ENCODE measurements at places on chromosomes 3 and 15. TPM values are rescaled to one million over a fixed set of nuclear protein-coding genes. Genes with fewer than 3 reads are reported as not detected.

GRCh38 chr15:72784456-72784876 is 908 bp upstream of the ADPGK start:
- DNase-seq: no peak

DNA sequence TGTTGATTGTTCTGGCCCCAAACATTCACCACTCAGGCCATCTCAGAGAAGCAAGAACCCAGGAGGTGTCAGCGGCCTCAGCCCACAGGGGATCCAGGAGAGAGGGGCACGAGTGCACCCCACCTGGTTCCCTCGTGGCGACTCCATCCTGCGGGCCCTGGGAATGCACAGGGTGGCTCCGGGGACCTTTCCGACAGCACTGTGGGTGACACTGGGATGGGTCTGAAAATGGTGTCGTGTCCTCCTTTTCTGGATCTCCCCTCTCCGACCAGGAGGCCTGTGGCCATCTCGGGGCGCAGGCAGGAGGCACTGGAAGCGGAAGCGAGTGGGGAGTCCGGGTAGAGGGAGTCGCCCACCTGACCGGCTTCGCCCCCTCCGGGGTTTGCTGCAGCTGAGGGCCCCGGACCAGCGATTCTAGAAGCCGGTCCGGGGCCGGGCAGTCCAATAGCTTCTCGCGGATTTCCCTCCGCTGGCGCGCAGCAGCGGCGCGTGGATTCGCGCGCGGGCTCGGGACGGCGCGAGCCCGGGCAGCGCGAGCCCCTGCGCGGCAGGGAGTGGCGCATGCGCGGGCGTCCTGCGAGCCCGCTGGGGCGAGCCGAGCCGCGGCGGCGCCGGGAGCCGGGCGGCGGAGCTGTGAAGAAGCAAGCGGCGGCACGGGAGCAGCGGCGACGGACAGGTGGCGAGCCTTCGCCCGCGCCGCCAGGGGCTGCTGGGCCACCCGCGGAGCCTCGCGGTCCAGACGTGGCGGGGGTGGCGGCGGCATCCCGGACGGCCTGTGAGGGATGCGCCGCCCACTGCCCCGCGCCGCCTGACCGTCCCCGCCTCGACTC is at the start of gene DOCK3:
Gene DOCK3, plus strand, starts transcription at position 579 of the 830 bp plus-strand sequence. CDS start 337 bp downstream, outside the sequence.
- DNase-seq: peak; percentile 57

- DNase-seq: no peak
Observed at GRCh38 chr3:63493101-63493500, 159.4 kb upstream of the SNTN start.

DNA sequence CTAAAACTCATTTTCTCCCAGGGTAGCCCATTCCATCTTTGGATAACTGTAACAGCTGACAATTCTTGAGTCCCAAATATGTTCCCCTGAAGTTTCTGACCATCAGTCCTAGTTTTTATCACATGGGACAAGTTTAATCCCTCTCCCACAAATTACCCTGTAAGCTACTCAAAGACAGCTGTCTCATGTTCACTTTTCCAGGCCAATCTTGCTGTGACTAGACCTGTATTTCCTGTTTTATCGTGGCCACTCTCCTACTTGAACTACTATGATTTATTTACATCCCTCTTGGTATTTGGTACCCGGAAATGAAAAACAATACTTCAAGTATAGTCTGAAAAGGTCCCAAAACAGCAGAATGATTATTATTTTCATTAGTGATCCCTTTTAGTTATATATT is 95.1 kb upstream of the MEX3B start:
- peak; percentile 54 for DNase-seq

- DNase-seq: no peak
Observed at GRCh38 chr3:19471138-19471537, 322.8 kb downstream of the KCNH8 start.

DNA sequence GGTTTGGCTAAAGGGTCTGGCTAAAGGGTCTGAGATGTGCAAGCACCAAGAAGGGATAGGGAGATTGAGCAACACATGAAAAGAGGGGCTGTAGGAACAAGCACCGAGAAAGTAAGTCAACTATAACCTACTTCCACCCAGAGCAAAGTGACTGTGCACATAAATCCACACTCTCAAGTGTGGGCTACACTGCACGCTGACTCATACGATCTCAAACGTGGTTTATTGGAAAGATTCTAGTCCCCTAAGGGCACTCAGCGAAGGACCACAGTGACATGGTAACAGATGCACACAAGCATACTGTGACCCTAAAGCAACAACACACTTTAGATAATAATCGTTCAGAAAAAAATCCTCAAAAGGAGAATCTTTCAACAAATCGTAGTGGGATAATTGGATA is 48.0 kb downstream of the EHHADH start:
- DNase-seq: no peak

DNA sequence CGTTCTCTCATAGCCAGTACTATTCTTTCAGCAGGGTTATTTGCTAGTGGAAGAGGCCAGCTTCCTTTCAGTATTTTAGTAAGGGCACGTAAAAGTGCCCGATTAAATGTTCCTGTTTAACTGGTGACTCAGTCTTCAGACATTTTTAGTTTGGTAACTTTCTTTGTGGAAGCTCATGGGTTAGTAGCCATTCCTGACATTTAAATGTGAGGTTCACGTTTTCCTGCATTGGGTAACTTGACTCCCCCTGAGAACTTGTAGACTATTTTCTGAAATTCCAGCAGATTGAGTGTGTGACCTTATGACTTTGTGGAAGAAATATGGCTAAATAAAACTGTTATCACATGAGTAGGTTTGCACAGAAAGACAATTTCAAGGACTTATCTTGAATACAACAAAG is 16.9 kb downstream of the ABHD2 start:
- no peak for DNase-seq

GRCh38 chr3:197561926-197562325 is 6.2 kb upstream of the BDH1 start:
- DNase-seq: no peak

DNA sequence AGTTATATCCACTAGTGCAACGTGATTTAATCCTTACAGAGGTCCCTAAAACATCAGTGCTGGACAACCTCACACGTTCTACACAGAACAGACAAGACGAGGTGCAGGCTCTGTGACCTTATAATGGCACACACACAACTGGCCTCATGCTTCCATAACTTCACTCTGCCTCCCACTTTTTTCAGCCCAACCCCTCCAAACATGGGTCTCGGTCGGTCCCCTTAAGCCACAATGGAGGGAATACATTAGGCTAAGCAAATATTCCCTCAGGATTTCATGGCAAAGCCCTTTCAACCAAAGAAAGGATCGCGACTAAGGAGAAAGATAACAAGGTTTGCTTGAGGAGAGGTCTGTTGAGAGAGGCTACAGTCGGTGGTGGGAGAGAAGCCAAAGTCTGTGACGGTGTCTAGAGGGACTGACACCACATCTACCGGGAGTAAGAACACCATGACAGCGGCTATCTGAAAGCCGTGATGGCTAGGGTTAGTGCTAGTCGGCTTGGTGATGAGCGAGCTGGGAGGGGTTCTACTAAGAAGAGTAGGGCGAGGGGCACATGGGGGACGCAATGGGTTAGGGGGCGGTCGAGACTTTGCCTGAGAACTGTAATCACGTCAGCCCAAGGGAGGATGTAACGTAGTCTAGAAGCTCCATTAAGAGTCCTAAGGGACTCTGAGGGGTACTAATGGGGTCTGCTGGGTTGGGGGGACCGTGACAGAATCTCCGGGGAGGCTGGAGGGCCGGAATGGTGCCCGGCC is 1.0 kb downstream of the MYO9A start:
- peak; percentile 23 for DNase-seq

DNA sequence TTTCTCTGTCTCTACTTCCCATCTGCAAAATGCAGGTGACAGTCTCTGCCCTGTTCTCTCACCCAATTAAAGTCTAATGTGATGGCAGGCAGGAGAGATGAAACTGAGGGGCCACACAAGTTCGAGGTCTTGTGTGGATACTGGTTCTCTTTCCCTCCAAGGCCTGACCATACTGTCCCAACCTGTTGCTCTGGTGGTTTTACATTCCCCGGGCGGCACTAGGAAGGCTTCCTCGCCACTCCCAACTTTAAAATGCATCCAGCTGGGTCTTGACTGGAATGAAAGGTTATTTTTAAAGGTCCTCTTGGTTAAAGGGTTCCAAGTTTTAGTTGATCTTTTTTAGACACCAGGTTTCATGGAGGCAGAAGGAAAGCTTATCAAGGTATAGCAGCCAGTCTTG is 37.2 kb downstream of the WHAMM start:
- no peak for DNase-seq

- DNase-seq: no peak
Observed at GRCh38 chr3:188471723-188472122, 317.8 kb downstream of the LPP start.

GRCh38 chr3:55790596-55791350 is 303.7 kb upstream of the WNT5A start:
- no peak for DNase-seq

GRCh38 chr15:26084771-26085170 is 221.6 kb upstream of the ATP10A start:
- DNase-seq: no peak

- no peak for DNase-seq
Observed at GRCh38 chr3:104868291-104868690, 498.4 kb upstream of the ALCAM start.

- DNase-seq: peak; percentile 33
Observed at GRCh38 chr15:78565951-78566774, 843 bp downstream of the CHRNA5 start.

DNA sequence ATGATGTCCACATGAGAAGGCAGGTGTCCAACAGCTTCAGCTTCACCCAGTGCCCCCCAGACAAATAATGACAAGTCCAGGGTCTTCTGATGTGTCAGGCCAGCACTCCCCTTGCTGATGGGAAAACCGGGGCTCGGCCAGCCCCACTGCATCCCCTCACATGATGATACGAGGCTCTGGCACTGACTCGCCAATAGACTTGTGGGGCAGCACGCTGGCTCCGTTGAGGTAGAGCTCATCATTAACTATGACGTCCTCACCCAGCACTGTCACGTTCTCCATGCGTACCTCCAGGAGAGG is 2.1 kb upstream of the AMIGO3 start:
- DNase-seq: no peak

- DNase-seq: no peak
Observed at GRCh38 chr3:188133646-188134045, 20.3 kb upstream of the LPP start.

DNA sequence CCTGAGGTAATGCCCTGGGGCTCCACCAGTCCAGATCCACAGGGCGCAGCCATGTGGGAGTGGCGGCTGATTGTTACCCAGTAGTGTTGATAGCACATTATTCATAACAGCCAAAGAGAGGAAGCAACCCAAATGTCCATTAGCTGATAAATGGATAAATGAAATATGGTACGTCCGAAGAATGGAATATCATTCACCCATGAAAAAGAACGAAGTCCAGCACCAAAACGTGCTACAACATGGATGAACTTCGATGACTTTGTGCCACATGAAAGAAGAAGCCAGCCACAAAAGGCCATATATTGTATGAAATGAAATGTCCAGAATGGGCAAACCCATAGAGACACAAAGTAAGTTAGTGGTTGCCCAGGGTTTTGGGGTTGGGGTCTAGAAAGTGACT is 6.4 kb downstream of the SMAD6 start:
- no peak for DNase-seq

DNA sequence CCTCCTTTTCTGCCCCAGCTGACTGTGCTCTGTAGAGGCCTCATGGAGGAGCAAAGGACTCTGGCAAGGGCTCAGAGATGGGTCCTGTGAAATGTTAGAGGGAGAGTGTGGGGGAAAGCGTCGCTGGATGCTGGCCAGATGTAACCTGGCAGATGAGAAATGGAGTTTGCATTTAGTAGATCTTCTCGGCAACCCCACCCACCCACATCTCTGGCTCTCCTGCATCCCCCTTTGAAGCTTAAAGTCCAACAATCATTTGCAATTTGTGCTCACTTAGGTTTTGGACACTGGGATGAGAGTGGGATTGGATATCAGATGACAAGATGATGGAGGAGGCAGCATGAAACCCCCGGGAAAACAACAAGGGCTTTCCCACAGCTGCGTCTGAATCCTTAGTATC is 523.6 kb upstream of the MCTP2 start:
- no peak for DNase-seq

GRCh38 chr15:73231661-73232419 is 136.9 kb downstream of the HCN4 start:
- DNase-seq: no peak

DNA sequence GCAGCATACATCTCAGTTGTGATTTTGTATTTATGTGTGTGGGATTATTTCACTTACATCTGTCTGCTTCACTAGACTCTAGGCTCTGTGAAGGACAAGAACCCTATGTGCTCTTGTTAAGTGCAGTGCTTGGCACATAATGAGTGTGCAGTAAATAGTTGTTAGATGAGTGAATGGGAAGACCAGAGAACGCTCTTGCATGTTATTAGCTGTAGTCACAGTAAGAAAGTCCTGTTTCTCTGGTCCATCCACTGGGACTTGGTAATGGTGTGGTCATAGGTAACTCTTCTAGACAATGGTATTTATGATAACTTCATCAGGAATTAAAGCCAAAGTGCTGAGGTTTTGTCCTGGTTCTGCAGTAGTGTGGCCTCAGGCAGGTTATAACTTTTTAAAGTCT is 1.4 kb upstream of the AQP9 start:
- no peak for DNase-seq

GRCh38 chr3:129878355-129878754 is 15.2 kb downstream of the TMCC1 start:
- no peak for DNase-seq

- no peak for DNase-seq
Observed at GRCh38 chr15:99561476-99562230, 4.1 kb upstream of the MEF2A start.

DNA sequence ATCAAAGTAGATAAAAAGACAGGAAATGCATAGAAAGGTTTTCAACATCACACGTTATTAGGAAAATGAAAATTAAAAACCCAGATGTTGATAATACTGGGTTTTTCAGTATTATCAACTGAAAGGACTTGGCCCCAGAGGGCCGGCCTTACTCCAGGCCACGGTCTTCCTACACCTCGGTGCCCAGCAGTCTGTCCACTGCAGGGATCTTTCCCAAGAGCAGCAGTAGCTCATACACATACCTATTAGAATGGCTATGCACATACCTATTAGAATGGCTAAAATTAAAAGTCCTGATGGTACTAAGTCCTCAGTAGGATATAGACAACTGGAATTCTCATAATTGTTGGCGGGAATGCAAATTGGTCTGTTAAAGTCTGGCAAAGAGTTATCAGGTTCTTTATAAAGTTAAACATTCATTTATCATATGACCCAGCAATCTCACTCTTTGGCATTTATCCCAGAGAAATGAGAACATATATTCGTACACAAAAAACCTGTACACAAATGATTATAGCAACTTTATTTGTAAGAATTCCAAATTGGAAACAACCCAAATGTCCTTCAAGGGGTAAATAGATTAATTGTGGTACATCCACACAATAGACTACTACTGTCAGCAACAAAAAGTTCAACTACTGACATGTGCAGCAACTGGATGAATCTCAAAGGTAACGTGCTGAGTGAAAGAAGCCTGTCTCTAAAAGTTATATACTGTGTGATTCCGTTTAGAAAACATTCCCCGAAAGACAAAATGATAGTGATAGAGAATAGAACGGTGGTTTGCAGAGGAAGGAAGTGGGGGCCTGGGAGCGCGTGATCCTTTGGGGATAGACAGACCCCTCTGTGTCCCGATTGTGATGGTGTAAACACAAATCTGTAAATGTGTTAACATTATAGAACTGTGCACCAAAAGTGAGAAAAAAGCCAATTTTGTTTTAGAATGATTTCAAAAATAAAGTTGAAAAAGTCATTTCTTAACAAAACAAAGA is 62.3 kb downstream of the MCTP2 start:
- no peak for DNase-seq

CRYGS gene
- 9.5 TPM for total RNA-seq

CTXND1 gene
- total RNA-seq: not detected

WDR49 gene
- total RNA-seq: 1.4 TPM

ZNF660 gene
- 0.95 TPM for total RNA-seq

SGO1 gene
- 29.4 TPM for total RNA-seq

SLC22A14 gene
- total RNA-seq: 1.8 TPM

LOXL1 gene
- 2.2 TPM for total RNA-seq

CPN2 gene
- total RNA-seq: not detected

CACNA1D gene
- total RNA-seq: 36.3 TPM

SLC22A13 gene
- 3.5 TPM for total RNA-seq

All from Calu3 (cell line).